ENCODE measurements at places on chromosomes 1 and 21. TPM values are rescaled to one million over a fixed set of nuclear protein-coding genes. Genes with fewer than 3 reads are reported as not detected.

The ZCCHC17 gene
- total RNA-seq, result 20.4 TPM

The KIF26B gene
- total RNA-seq, result not detected

The MFAP2 gene
- total RNA-seq, result not detected

The SRGAP2C gene
- total RNA-seq, result 25.1 TPM

The RBP7 gene
- not detected for total RNA-seq

The ADORA3 gene
- total RNA-seq, result not detected

The GRHL3 gene
- not detected for total RNA-seq

The C1orf87 gene
- not detected for total RNA-seq

The RPTN gene
- total RNA-seq, result not detected

The ATP1A2 gene
- total RNA-seq, result not detected

The RGS16 gene
- 4.0 TPM for total RNA-seq

The LCE2B gene
- total RNA-seq, result not detected

The SDC3 gene
- 0.05 TPM for total RNA-seq

The LRRC38 gene
- not detected for total RNA-seq

The TMEM269 gene
- 0.30 TPM for total RNA-seq

The KRTAP12-2 gene
- total RNA-seq, result not detected

The GPX7 gene
- 30.4 TPM for total RNA-seq

The TTC39A gene
- total RNA-seq, result not detected

The TMPRSS2 gene
- not detected for total RNA-seq

The E2F2 gene
- 53.4 TPM for total RNA-seq

The FALEC gene
- total RNA-seq, result not detected

The SRP9 gene
- total RNA-seq, result 226 TPM

The PSMG1 gene
- 44.6 TPM for total RNA-seq

The IFFO2 gene
- 13.9 TPM for total RNA-seq

Measured in activated naive CD4-positive, alpha-beta T cell treated with anti-CD3 and anti-CD28 coated beads, Interleukin-2, amount 10 ng/mL, durations not matched to agents 5 hours and 36 hours (primary cell).